Hepatic stellate cell (primary cell): ENCODE measurements at places on chromosomes 2 and 18.

DNA sequence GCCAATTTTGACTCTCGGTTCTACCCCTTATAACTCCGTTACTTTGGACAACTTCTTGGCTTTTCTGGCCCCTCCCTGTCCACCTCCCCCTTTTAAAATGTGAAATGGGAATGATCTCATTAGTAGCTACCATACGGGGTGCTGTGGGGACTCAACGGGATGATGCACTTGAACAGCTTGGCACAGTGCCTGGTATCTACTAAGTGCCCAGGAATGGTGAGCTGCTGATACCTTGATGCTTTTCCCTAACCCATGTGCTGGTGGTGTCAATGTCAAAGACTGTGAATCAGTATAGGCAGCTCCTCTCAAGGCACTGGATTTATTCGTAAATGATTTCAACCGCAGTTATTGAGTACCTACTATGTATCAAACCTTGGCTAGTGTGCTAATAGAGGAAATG is 204.2 kb downstream of the LOXHD1 start:
- DNase-seq: no peak

- DNase-seq: no peak
These were observed 490.3 kb downstream of the PIK3C3 start for GRCh38 chr18:42445359-42445758.

- DNase-seq: no peak
These were observed 70.4 kb downstream of the ZNF532 start for GRCh38 chr18:58934933-58935577.

GRCh38 chr18:32717126-32717525 is 55.7 kb downstream of the KLHL14 start:
- DNase-seq: no peak

DNA sequence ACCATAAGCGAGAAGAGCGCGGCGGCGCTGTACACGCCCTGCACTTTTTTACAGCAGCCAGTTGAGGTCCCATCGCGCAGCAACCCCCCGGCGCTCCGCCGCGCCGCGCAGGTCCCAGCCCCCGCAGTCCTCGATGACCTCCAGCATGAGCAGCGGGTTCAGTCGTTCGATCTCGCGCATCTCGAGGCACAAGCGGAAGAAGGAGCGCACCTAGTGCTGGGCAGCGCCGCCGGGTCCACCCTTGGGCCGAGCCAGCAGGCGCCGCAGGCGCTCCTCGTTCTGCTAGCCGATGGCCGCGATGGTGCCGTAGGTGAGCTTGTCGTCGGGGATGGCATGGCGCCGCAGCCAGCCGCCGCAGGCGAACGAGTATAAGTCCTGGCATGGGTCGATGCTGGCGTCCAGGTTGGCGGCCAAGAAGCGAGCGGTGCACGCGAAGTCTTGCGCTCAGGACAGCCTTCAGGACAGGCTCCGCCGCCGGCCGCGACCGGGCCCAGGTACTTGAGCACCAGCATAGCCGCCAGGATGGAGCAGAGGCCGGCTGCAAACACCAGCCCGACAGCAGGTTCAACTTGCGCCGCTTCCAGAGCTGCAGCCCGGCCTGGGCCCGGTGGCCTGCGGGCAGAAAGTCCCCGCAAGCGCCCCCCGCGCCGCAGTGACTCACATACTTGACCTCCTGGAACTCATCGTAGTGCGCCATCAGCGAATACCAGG is 8.3 kb downstream of the ALPP start:
- DNase-seq: no peak

DNA sequence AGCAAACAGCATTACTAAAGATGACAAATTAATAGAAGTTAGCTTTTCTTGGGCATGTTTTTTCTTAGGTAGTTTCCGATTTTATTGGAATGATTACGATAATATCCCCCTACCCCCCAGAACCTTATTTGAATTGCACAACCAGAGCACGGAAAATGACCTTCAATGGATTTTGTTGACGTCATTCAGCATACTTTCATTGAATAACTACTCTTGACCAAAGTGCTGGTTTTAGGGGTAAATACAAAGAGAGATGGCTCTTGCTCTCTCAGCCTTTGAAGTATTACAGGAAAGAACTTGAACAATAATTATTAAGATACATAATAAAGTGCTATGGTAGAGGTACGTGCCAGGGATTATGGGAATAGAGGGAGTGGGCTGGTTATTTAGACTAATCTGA is 36.0 kb downstream of the VAPA start:
- no peak for DNase-seq

- peak; percentile 31 for DNase-seq
These were observed 1.1 kb downstream of the PREB start for GRCh38 chr2:27133195-27133875.

- DNase-seq: no peak
These were observed 166.5 kb downstream of the THADA start for GRCh38 chr2:43429369-43429768.

- no peak for DNase-seq
These were observed 39.6 kb upstream of the CRACDL start for GRCh38 chr2:98975611-98976010.

DNA sequence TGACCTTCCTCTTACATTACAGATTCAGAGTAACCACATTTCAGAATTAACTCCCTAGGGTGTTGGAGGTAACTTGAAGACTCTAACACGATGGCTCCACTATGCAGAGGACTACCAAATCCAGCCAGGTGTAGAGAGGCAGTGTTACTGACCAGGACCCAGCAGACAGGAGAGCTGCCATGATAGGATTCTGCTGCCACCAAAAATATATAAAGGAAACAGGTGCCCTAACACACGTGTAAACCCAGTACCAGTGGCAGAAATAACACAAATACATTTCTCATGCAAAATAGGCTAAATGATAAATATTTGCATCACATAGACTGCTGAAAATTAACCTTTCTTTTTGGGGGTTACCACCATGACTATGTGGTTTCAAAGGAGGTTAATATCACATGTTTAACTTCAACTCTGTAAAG is 7.0 kb downstream of the ZBTB14 start:
- DNase-seq: no peak

DNA sequence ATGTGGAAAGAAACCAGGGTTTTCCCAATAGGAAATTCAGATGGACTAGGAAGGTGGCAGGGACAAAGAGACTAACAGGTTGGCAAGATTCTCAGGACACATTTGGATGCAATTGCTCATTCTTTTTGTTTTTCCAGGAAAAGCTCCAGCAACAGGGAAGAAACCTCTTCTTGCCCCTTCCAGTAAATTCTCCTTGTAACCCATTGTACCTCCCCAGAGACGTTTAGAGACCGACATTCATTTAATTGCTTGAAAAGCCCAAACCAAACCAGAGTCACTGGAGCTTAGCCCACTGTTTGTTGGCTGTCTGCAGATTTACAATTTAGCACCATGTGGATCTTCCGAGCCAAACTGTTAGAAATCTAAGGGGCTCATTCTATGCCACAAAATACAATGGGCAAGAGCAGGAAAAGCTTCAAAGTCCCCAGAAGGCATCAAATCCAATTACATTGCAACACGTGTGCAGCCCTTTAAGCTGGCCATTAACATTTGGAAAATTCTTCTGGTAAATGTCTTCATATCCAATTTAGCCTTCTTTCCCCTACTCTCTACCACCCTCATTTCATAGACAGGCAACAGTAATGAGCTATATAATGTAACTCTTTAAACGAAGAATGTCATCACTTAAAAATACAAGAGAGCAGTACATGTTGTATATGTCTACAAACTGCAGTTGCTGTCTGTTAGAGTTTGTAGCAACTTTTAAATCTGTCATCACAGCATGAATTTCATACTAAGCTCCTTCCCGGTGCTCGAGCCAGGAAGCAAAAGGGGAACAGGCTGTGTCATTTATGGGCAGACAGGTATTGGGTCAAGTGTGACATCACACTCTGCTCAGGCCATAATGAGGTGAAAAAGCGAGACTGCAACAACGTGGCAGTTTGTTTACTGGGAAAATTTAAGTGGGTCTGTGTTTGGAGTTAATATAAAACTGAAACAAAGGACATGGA is 235.6 kb upstream of the HNRNPA3 start:
- no peak for DNase-seq

DNA sequence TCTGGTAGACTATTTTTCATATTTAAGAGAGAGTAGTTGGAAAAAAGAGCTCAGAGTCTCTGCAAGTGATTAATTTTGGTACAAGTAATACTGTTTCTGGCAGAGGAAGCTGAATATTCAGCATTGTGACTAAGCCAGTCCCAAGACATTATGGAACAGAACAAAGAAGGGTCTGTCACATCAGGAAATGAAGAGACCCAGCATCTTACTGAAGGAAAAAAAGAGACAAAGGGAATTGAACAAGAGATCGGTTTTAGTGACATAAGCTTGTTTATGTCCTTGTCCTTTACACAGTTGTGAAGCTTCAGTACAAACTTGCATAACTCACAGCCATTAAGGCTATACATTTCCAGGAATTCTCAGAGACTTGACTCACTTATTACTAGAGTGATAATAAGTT is 568.5 kb upstream of the SLC8A1 start:
- no peak for DNase-seq

DNA sequence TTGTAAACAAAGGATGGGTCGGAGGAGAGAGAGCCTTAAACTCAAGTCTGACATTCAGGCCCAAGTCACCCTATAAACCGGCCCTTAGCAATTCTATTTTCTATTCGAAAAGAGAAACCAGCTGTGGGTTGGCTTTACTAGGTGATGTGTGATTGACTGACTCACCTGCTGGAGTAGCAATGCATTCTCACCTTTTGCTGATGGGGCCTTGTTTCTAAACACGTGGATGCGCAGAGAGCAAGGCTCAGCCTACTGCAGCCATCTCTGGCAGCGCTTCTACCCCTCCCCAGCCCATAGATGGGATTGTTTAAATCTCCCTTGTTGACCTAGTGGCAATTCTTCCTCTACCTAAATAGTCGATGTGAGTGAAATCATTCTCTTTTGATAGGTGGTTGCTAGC is 138.5 kb downstream of the MEIS1 start:
- DNase-seq: no peak

DNA sequence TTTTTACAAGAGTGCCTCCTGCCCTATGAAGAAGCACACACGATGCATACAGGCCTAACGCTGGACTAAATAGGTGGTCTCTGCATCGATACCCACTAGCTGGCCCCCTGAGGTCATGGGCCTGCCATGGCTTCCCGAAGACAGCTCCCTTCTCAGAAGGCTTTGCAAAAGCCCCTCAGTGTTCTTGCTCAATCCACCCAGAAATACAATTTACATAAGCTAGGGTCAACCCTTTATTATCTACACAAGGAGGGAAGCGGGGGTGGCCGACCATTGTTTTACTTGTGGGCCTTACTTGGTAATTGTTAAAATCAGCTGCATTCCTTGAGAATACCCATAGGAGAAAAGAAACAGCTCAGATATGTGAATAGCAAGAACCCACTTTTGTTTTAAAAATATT is 28.5 kb downstream of the UXS1 start:
- DNase-seq: no peak

DNA sequence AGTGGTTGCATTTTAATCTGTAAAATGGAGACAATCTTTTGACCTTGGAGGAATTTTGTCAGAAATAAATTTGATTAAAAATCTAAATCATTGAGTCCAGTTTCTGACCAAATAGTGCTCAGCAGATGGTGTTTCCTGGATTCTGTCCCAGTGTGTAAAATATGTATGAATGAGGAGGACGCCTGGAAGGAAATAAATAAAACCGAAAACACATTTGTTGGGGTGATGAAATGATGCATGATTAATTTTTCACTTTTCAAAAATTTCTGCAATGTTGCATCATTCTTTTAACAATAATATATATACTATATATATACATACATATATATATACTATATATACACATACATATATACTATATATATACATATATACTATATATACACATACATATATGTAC is 261.1 kb upstream of the TRIB2 start:
- DNase-seq: no peak

- no peak for DNase-seq
These were observed 7.3 kb downstream of the GATA6 start for GRCh38 chr18:22176420-22177326.

DNA sequence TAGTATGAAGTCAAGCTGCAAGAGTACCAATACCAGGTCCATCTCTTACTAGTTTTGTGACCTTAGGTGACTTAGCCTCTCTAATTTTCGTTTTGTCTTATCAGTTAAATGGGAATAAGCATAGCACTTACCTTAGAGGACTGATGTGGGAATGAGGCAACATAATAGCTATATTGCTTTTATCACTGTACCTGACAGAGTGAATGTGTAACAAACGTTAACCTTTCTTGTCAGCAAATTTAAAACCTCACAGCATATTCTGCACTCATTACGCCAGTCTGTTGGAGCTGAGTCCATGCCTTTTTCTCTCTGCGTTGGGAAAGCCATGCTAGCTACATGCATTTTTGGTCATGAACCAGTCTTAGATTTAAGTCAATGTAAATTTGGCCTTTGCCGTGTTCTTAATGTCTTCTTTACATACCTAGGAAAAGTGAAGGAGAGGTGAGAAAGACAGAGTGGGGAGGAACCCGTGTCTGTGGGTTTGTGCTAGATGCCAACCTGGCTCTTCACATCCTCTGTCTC is at the start of gene IL36B:
IL36B (minus strand) TSS at position 472 of the 522 bp plus-strand sequence.
- no peak for DNase-seq

- DNase-seq: no peak
These were observed 62.1 kb upstream of the ACKR3 start for GRCh38 chr2:236507393-236508085.

DNA sequence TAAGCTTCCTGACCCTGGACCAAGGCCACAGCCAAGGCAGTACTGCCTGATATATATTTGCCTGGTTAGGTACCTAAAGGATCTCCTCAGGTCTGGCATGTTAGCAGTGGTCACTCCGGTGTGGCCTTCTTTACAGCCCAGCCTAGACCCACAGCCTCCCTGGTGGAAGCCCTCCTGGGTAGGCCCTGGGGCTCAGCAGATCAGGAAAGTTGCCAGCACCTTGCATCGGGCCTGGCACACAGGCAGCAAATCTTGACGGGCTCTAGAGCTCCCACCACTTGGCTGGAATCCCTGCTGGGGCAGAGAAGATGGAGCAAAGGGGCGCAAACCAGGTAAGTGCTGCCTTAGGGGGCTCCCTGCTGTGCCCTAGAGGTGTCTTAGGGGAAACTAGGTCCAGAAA is 40.9 kb upstream of the ATP6V1B1 start:
- DNase-seq: no peak

- DNase-seq: peak; percentile 69
These were observed 7.8 kb upstream of the PRKAG3 start for GRCh38 chr2:218839430-218839829.
